HS-27A (cell line): ENCODE measurements at places on chromosomes 6 and 20.

DNA sequence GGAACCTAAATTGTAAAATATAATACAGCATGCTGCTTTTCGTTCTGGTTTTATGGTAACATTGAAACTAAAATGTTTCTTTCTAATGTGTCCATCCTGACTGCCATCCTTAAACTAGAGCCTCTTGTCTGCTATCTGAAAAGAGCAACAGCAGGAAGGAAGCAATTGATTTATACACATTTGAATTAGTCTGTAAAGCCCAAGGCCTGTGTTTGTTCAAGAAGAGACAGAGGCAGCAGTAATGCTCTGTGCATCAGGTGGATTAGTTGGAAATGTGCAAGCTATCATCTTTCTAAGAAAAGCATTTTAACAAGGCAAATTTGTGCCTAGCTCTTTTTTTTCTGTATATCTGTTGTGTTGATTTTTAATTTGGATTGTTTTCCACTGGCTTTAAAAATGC lies 128.6 kb downstream of the SCAF8 start:
- DNase-seq: no peak

GRCh38 chr20:46731770-46732169 lies 22.3 kb downstream of the SLC2A10 start:
- no peak for DNase-seq

DNA sequence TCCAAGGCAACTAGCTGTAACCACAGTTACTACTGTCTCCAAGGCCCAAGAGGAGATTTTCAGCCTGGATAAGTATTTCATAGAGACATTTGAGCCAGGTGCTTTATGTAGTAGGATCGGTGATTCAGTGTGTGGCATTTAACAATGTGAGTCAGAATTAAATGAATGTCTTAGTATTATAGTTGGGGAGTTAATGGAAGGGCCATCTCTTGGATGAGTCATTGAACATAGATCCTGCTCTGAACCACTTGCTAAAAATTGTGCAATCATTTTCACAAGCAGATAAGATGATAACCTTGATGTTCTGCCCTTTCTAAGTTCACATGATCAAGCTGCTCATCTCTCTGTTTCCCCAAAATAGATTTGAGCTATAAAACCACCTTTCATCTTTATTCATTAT lies 668.9 kb upstream of the CITED2 start:
- peak; percentile 85 for DNase-seq

- no peak for DNase-seq
Observed at GRCh38 chr6:132399376-132400074, 1.8 kb downstream of the MOXD1 start.

DNA sequence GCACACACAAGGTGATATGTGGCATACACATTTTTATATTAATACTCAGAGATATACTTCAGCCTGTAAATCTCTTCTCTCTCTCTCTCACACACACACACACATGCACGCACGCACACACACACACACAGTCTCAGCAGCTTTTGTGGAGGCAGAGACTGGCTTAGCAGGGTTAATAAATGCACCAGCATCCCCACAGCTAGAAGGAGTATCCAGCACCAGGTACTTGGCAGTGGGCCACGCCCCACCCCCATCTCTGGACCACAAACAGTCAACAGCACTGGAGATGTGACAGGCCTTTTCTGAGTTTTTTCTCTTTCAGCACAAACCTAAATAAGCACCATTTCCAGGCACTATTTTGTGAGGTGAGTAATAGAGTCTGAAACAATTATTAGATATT lies 47.3 kb upstream of the LRFN2 start:
- DNase-seq: no peak

DNA sequence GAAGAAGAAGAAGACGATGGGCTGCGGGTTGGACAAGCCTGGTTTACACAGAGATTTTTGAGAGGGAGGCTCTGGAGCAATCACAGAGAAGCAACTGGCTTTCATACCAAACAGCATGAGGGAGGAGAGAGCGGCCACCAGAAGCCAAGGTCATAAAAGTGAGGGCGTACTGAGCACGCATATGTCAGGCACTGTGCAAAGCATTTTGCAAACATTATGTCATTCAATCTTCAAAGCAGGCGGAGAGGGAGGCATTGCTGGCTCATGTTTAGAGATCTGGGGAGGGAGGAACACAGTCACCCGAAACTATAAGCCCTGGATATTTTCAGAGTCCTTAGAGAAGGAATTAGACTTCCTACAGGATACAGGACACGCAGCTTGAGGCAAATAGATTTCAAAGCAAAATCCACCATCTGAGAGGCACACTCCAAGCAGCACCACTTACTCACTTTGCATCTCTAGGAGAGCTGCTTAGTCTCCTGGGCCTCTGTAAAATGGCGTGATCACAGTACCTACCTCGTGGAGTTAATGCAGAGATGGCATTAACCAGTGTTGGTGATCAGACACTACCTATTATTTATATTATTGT lies 24.6 kb downstream of the RAMACL start:
- DNase-seq: no peak

DNA sequence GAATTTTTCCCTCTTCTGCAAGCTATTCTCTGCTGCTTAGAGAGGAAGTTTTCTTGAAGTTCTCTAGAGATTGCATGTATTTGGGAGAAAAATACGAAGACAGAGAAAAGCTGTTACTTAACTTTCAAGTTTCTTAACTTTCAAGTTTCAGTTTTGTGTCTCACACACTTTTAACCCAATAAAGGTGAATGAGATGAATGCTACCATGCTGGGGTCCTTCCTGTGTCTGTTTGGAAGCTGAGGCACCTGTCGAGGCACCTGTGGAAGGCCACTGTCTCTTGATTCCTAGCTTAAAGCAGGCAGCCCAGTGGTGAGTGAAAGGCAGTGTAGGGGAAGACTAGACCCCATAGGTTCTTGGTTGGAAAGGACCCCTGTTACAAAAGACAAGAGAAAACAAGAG lies 372.8 kb upstream of the JARID2 start:
- no peak for DNase-seq

GRCh38 chr6:42979523-42980177 lies 669 bp upstream of the PEX6 start:
- DNase-seq: no peak

GRCh38 chr6:42440027-42440426 lies 11.7 kb downstream of the TRERF1 start:
- DNase-seq: no peak

GRCh38 chr6:43173591-43174262 lies 2.7 kb downstream of the SRF start:
- no peak for DNase-seq

- no peak for DNase-seq
Observed at GRCh38 chr6:153044295-153044694, 41.8 kb upstream of the MTRF1L start.

DNA sequence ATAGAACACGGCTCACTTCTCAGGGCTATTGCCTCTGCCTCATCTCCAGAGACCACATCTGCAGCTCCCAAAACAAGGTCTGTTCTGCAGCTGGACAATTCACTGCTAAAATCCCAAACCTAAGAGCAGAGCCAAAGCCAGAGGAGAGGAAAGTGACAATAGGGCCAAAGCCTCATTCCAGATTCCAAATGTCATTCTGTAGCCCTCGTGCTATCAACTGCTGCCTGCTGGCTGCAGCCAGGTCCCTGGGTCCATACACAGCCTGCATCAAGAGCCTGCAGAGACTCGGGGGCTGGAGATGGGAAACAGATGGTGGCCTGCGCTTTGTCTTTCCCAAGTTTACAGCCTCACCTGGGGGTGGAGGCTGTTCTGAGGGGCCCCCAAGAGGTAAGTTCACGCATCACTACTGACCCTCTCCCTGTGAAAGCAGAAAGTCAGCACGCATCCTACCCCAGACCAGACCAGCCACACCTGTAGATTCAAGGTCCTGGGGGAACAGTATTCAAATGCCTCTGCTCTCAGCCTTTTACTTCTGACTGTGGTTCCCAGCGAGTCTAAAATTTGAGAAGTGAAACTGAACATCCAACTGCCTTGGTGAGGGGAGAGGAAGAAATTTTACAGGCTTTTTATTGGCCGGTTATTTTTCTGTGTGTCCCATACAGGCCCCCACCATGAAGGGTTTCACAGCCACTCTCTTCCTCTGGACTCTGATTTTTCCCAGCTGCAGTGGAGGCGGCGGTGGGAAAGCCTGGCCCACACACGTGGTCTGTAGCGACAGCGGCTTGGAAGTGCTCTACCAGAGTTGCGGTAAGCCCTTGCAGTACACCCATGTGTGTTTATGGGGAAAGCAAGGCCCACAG lies at the start of gene LY86:
LY86 (plus strand) TSS at position 657 of the 860 bp plus-strand sequence; CDS start at position 672, 15 bp downstream.
- no peak for DNase-seq
